ENCODE measurements at places on chromosomes 16 and 17. TPM values are rescaled to one million over a fixed set of nuclear protein-coding genes. Genes with fewer than 3 reads are reported as not detected.
A peak's percentile ranks its signal among the peaks of the same experiment; 100 is the strongest.

Gene TTLL6
- not detected for total RNA-seq

Gene ZNF594
- 8.5 TPM for total RNA-seq

Gene CIITA
- total RNA-seq, result not detected

Gene MPO
- not detected for total RNA-seq

Gene MT1E
- 23.2 TPM for total RNA-seq

GRCh38 chr17:81090361-81091136, 55.6 kb downstream of the BAIAP2 start:
- peaks cover 20% of the 10 kb centered on the region for H3K4me1 ChIP-seq
- peaks cover 7% of the 10 kb centered on the region for H3K36me3 ChIP-seq
- no peak overlapping the region for H3K27ac ChIP-seq
- DNase-seq, result no peak
- H3K27me3 ChIP-seq, result no peaks in the 10 kb centered on the region

- no peak overlapping the region for H3K27ac ChIP-seq
- no peak overlapping the region for H3K4me3 ChIP-seq
Observed at GRCh38 chr17:69960755-69961154, 114.3 kb upstream of the KCNJ16 start.

GRCh38 chr17:76153202-76153601, 12.2 kb upstream of the FOXJ1 start:
- no peaks in the 10 kb centered on the region for H3K36me3 ChIP-seq
- no peak for DNase-seq
- H3K27ac ChIP-seq, result no peak overlapping the region
- H3K4me1 ChIP-seq, result no peaks in the 10 kb centered on the region
- no peak overlapping the region for H3K4me3 ChIP-seq
- peaks cover 8% of the 10 kb centered on the region for H3K27me3 ChIP-seq

- H3K36me3 ChIP-seq, result no peaks in the 10 kb centered on the region
- H3K4me1 ChIP-seq, result peaks cover 18% of the 10 kb centered on the region
- no peak overlapping the region for H3K27ac ChIP-seq
- DNase-seq, result no peak
Observed at GRCh38 chr17:68384471-68384870, 72.8 kb downstream of the WIPI1 start.

GRCh38 chr17:70886648-70887047, 717.3 kb downstream of the KCNJ2 start:
- no peak overlapping the region for H3K27ac ChIP-seq
- DNase-seq, result no peak
- H3K36me3 ChIP-seq, result no peaks in the 10 kb centered on the region
- no peaks in the 10 kb centered on the region for H3K27me3 ChIP-seq

- no peaks in the 10 kb centered on the region for H3K27me3 ChIP-seq
- H3K36me3 ChIP-seq, result no peaks in the 10 kb centered on the region
- H3K4me3 ChIP-seq, result no peak overlapping the region
- peaks cover 2% of the 10 kb centered on the region for H3K4me1 ChIP-seq
- peak; percentile 33 for DNase-seq
- H3K27ac ChIP-seq, result no peak overlapping the region
Observed at GRCh38 chr17:144936-145670, 7.7 kb downstream of the SCGB1C2 start.

DNA sequence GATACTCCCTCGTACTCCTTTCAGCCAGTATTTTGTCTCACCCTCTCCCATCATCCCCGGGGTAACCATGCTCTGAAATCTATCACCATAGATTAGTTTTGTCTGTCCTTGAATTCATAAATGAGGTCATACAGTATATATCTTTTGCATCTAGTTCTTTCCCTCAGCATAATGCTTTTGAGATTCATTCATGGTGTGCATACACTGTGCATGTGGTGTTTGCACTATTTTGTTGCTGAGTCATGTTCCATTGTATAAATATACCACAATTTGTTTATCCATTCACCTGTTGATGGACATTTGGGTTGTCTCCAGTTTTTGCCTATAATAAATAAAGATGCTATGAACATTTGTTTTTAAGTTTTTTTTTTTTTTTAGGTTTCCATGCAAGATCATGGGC, 34.2 kb upstream of the NLRP1 start:
- no peak for DNase-seq
- no peak overlapping the region for H3K4me3 ChIP-seq
- H3K27ac ChIP-seq, result no peak overlapping the region

DNA sequence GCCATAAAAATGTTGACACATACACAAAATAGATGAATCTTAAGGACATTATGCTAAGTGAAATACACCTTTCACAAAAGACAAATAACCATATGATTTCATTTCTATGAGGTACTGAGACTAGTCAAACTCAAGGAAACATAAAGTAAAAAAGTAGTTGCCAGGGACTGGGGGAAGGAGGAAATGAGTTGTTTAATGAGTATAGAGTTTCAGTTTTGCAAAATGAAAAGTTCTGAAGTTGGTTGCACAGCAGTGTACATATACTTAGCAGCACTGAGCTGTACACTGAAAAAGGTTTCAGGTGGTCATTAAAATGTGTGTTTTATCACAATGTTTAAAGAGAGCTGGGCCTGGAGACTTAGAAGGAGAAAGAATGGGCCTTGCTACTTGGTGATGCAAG, 4.7 kb upstream of the SLC13A2 start:
- DNase-seq, result no peak
- H3K4me1 ChIP-seq, result no peaks in the 10 kb centered on the region
- peaks cover 60% of the 10 kb centered on the region for H3K27me3 ChIP-seq
- no peaks in the 10 kb centered on the region for H3K36me3 ChIP-seq

- no peak for DNase-seq
- no peaks in the 10 kb centered on the region for H3K36me3 ChIP-seq
Observed at GRCh38 chr16:20242568-20243255, 84.6 kb downstream of the GP2 start.

GRCh38 chr16:4976611-4977145, 18.5 kb downstream of the SEC14L5 start:
- H3K36me3 ChIP-seq, result peaks cover 2% of the 10 kb centered on the region
- H3K4me3 ChIP-seq, result no peak overlapping the region
- no peak overlapping the region for H3K27ac ChIP-seq
- peak; percentile 43 for DNase-seq

GRCh38 chr17:50013079-50013478, 18.1 kb upstream of the DLX3 start:
- DNase-seq, result no peak
- no peak overlapping the region for H3K4me3 ChIP-seq
- H3K36me3 ChIP-seq, result peaks cover 9% of the 10 kb centered on the region
- H3K27me3 ChIP-seq, result peaks cover 20% of the 10 kb centered on the region

GRCh38 chr16:65119901-65120401, 1.9 kb downstream of the CDH11 start:
- no peaks in the 10 kb centered on the region for H3K27me3 ChIP-seq
- DNase-seq, result no peak
- peak overlapping the region; percentile 98 for H3K27ac ChIP-seq
- H3K4me1 ChIP-seq, result peaks cover 57% of the 10 kb centered on the region
- peak overlapping the region; percentile 95 for H3K4me3 ChIP-seq
